Hindlimb muscle (tissue), 1 donor: ENCODE measurements at places on chromosomes 2 and 18.
A peak's percentile ranks its signal among the peaks of the same experiment; 100 is the strongest.

DNA sequence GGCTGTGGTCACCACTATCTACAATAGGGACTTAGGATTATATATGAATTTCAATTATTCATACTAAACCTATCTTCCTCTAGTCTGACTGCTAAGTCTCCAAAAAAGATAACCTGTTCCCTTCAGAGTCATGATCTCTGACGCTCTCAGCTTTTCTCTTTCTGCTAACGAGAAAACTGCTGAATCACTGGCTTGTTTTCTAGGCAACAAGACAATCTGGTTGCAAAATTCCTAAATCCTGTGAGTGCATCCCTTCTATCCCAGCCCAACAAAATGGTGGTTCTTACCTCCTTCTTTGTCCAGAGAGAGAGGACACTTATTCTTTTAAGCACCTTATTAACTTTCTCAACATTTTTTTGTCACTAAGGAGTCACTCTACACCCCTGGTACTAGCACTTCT lies 312.3 kb upstream of the PKDCC start:
- no peak for DNase-seq

GRCh38 chr2:151900331-151900730 lies 72.1 kb upstream of the ARL5A start:
- DNase-seq: no peak

DNA sequence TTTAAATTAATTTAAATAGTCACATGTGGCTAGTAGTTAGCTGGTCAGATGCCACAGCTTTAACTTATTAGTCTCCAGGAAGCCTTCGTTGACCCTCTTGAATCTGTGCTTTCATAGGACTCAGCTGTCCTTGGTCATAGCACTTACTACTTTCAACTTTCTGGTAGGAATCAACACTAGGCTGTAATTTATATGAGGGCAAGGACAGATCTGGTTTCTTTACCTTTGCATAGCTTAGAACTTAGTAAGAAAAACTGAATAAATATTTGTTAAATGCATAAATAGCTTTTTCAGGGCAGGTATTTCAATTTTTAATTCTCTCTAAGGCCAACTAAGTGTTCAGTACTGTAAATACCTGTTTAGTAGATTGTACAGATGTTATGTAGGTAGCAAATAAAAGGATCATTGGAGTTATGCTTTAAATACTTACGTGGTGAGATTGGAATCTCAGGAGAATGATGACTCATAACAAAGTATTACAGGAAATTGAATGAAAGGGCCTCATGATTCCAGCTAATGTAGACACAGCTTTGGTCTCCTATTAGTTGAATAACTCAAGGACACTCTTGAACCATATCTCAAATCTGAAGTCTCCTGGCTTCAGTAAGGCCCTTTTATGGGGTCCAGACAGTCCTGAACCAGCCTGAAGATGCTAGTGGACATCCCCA lies 2.6 kb downstream of the CLIP4 start:
- DNase-seq: no peak

DNA sequence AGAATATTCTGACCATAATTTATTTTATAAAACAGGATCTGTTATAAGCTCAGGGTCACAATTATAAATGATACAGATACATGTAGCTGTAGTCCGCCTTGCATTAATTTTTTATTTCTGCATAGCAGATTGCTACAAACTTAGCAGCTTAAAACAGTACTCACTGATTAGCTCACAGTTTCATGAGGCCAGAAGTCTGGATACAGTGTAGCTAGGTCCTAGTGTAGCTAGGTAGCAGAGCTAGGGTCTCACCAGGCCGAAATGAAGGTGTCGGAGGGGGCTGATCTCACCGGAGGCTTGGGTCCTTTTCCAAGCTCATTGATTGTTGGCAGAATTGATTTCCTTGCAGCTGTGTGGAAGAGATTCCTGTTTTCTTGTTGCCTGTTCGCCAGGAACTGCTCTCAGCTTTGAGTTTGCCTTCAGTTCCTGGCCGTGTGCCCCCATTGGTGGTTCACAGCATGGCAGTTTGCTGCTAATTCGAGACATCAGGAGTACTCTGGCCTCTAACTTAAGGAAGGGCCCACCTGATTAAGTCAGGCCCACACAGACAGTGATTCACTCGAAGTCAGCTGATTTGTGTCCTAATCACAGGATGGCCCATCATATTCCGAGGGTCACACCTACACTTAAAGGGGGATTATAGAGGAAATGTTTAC lies 18.4 kb downstream of the NAPG start:
- DNase-seq: no peak

GRCh38 chr18:45753286-45753685 lies 29.3 kb downstream of the SLC14A1 start:
- DNase-seq: no peak

GRCh38 chr2:129653246-129653645 lies 326.2 kb upstream of the RAB6C start:
- DNase-seq: no peak

DNA sequence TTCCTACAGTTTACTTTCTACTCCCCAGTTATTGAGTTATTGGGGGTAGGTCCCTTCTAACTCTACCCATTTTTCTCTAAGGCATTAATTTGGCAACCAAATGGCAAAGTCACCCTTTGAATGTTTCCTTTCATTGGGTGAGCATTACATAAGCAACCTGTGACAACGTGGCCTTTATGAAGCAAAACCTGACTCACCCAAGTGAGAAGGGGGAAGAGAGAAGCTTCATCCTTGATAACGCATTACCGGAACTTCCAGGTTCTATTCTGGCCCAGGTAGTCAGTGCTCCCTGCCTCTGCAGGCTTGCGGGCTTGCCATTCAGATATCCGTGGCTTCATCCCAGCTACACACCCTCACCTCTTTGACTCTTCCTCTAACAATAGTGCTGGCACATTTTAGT lies 39.1 kb upstream of the FAM124B start:
- no peak for DNase-seq

DNA sequence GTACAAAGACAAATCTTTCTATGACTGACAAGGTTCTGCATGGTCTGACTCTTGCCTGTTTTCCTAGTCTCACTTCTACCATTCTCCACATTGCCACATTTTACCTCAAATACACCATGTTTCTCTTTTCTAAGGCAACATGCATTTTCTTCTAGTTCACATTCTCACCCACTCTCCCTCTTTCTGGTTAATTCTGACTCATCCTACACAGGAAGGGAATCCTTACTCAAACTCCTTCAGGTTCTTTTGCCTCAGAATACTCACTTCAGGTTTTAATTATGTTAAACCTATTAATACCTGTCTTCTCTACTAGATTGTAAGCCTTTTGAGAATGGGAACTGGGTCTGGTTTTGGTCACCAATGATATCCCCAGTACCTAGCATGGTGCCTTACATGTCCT lies 47.2 kb downstream of the MAP2 start:
- DNase-seq: no peak

DNA sequence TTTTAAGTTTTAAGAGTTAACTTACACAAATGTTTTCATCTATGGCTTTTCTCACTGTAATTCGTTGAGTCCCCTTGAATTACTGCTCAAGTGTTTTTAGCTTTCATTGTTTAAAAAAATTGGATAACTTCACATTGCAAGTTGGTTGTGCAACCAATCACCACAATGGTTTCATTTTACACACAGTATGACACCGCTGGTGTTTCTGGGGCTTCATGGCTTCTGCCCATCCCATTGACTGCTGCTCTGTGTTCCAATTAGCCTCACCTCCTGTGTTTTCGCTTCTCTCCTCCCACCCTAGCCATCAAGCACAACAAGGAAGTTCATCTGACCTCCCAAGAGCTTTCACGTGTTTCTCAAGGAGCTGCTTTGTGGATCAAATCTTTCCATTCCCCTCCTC lies 199.1 kb upstream of the CHAC2 start:
- DNase-seq: peak; percentile 8

DNA sequence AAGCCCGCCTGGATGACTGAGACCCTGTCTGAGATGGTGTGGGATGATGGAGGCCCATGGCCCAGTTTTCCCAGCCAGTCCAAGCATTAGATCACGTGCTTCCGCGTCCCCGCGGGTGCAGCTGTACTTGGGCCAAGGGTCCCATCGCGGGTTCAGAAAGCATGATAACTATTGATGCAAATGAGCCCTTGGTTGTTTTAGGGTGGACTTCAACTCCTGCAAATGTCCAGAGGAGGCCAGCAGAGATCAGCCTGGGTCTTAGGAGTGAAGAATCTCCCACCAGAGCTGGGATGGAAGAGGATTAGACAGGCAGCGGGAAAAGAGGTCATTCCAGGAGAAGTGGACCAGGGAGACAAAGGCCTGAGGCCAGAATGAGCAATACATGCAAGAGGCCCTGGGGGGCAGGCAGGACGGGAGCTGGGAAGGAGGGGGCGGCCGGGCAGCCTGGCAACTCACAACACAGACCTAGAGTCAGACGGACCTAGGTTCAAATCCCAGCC lies 89.9 kb upstream of the TMEM247 start:
- DNase-seq: no peak

DNA sequence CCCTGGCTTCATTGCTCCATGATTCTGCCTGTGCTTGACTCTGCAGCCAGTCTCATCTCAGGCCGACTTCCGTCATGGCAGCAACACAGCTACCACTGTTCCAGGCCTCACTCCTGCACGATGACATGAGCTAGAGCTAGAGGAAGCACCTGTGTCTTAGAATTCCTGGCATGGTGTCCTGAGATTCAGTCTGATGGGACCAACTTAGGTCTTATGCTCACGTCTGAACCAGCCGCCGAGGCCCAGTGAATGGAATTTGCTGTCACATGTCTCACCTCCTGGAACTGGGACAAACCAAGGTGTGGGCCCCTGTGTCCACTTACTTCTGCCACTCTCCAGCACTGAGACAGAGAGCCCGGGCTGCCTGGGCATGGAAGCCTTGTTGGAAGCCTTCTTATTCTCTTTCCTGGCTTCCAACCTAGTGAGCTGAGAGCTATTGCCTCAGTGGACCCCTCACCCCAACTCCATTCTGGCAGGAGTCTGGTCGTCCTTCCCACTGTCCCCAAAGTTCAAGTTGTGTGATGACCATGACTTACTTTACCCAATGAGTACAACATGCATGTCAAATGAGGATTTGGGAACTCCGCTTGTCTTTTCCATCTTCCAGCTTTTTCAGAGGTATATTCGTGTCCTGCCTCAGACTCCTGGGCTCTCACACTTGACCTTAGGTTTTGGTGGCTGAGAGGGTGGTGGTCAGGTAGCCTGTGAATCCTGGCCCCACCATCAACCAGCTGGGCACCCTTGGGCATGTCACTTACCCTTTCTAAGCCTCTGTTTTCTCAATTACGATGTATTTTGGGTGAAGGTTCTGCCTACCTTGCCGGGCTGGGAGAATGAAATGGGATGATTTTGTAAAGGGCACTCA lies 39.1 kb upstream of the HS6ST1 start:
- no peak for DNase-seq

DNA sequence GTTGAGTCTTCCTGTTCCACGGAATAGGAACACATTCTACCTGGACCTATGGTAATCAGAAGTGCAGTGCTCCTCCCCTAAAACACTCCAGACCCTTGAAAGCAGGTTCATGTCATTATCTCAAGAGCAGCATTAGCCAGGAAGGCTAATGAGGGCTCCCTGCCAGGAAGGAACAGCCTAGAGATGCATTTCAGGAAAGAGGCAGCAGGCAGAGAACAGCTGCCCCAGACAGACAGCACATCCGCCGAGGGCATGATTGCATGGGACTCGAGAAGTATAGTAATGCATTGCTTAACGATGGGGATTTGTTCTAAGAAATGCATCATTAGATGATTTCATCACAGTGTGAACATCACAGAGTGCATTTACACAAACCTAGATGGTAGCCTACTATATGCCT lies 171.5 kb downstream of the ALK start:
- no peak for DNase-seq

- DNase-seq: no peak
Observed at GRCh38 chr2:127097841-127098651, 8.9 kb downstream of the BIN1 start.

GRCh38 chr18:63997606-63998005 lies 27.7 kb downstream of the SERPINB8 start:
- no peak for DNase-seq

DNA sequence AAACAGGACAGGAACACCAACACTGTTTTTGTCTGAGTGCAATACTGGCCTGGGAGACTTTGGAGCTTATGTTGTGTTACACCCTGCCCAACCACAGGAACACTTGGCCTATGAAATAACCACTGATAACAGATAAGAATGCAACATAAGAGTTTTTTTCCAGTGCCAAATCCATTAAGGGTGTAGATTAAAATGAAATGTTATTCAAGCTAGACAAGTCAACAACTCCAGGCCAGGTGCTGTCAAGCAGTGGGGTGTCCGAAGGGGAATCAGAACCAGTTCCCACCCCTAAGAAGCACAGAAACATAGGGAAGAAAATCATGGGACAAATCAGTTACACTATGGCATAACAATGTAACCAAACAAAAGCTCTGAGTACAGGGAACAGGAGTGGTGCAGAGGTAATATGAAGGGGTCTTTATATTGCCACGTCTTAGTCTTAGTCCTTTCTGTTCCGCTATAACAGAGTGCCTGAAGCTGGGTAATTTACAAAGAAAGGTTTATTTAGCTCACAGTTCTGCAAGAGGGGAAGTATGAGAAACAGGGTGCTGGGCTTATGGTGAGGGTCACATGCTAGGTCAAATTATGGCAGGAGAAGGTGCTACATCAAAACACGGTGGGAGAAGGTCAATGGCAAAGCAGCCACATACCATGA lies 3.8 kb downstream of the AFG3L2 start:
- no peak for DNase-seq

DNA sequence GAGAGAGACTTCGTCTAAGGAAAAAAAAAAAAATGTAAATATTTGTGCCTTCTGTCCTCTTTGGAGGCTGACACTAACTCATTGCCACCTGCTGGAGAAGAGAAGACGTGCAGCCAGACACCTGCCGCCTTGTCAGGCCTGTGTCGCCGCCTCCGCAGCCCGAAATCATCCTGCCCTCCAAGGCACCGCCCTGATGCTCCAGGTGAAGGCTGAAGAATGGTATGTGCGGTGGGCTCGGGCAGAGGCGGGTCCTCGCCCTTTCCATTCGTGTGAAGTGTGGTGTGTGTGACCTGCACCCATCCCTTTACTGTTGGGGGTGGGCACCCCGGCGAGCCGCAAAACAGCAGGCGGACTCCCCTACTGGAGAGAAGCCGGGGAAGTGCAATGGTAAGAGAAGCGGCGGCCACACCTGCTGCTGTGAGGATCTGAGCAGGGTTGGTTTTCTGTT lies 60.4 kb downstream of the FAM161A start:
- peak; percentile 8 for DNase-seq

GRCh38 chr2:2655453-2656114 lies 324.5 kb upstream of the MYT1L start:
- DNase-seq: no peak

DNA sequence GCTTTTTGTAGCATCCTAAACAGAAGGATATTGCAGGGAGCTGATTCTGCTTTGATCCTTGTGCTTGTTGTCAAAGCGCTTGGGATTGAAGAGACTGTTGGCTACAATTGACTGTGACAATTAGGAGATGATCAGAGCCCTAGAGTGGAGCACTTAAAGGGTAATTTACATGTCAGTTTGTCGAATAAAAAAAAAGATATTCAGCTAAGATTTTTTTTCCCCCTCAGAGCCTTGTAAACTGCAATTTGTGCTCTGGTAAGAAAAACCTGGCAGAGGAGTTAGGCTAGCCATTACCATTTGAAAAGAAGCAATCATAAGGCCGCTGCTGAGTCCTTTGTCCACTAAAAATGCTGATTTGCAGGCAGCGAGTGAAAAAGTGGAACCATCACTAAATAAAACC lies 47.8 kb upstream of the ZEB2 start:
- no peak for DNase-seq
